Caudate nucleus (tissue), 63 donors: ENCODE measurements at places on chromosomes 7 and 10.

DNA sequence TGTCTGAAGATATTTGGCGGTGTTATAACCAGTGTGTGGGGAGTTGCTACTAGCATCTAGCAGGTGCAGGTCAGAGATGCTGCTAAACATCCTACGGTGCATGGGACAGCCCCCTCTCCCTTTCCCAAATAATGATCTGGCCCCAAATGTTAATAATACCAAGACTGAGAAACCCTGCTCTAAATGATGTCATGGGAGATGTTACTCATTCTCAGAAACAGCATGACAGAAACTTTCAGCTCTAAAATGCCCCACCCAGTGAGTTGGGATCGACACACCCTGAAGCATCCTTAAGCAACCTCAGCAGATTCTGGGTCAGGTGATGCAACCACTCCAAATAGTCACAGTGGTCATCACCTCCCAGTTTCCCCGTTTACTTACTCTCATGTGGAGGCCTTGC lies 108.8 kb upstream of the MPP7 start:
- no peak for DNase-seq

DNA sequence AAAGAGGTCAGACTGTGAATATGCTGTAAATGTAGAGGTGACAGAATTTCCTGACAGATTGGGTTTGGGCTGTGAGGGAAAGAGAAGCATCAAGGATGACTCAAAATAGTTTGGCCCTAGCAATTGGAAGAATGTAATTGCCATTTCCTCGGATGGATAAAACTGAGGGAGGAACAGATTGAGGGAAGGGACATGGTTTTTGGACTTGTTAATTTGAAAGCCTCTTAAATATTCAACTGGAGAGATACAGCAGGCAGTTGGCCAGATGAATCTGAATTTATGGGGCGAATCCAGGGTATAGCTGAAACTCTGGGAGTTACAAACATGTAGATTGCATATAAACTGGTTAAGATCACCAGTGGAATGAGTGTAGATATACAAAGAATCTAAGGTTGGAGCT lies 3.4 kb downstream of the VPS50 start:
- DNase-seq = no peak

GRCh38 chr7:117273814-117274225 lies 49.0 kb downstream of the WNT2 start:
- DNase-seq = no peak

DNA sequence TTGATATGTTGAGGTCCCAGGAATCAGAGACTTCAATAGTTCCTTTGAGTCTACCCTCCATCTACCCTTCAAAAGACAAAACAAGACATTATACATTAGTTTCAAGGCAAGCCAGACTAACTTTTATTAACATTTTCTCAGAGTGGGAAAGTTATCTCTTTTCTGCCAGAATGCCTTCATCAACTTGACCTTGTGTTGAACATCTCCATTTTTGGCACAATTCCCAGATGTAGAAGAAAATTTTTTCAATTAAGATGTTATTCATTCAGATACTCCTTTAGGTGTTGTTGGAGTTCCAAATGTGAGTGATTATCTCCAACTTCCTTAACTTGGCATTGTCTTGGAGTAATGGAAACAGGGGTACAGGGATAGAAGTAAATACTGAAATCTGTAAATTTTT lies 59.1 kb downstream of the NRF1 start:
- DNase-seq = no peak

DNA sequence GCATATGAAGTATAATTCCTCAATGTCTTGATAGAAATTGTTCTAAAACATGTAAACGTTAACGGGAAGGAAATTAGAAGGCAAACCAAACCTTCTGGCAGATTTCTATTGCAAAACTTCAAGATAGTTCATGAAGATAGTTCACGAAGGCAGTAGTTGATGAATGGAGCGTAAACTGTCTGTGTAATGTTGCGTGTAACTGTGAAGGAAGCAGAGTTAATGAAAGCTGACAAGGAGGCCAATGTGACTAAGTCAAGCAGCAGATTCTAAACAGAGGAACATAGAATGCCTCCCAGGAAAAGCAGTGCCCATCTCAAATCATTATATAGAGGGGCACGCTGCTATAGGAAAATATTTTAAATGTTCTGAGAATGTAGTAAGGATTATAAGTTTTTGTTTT lies 659.7 kb upstream of the IGFBP3 start:
- no peak for DNase-seq

DNA sequence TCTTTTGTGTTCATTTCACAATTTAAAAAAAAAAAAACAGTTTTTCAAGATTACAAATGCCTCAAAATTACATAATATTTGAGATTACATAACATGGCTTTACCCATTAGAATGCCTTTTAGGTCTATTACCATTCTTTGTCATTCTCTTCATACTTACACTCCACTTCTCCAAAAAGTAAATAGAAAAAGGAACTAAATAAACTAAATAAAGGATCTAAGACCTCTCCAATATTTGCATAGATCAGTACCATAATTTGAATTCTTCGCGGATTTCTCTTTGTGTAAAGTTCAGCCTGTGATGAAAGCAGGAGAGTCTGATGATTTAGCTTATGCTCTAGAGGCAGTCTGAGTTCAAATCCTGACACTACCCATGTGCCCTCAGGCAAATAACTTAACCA lies 56.4 kb upstream of the C1GALT1 start:
- DNase-seq = no peak

GRCh38 chr10:119406601-119407253 lies 135.8 kb downstream of the RGS10 start:
- DNase-seq = no peak

- DNase-seq = no peak
These were observed 95.7 kb downstream of the POU6F2 start for GRCh38 chr7:39073432-39073831.

DNA sequence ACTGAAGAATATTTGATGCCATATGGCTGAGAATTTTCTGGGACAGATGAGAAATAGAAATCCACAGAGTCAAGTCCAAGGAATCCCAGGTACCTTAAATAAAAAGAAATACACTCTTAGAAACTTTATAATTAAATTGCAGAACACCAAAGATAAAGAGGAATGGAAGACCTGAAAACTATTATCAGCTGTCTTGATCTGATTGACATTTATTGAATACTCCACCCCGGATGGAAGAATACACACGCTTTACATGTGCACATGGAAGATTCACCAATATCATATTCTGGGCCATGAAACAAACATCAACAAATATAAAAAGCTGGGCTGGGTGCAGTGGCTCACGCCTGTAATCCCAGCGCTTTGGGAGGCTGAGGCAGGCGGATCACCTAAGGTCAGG lies 81.6 kb downstream of the EXOC6 start:
- no peak for DNase-seq

- DNase-seq = no peak
These were observed 39.5 kb downstream of the KLF6 start for GRCh38 chr10:3745521-3745920.

DNA sequence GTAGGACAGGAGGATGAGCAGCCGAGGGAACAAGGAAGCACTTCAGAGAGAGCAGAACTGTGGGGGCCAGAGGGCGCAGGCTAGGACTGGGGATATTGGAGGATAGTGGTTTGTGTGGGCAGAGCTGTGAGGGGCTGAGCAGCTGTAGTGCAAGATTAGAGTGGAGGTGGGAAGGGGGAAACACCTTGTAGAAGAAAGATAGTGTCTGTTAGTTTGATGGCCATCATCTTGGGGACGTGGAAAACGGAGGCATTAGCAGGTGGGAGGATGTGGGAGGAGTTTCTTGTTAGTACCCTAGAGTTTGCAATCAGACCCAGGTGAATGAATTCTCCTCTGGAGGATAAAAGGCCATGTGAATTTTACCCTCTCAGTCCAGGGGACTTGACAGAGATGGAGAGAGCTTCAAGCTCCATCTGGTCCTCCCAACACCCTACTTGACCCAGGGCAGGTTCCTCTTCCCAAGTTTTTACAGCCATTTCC lies 34.0 kb downstream of the PRSS2 start:
- DNase-seq = no peak

DNA sequence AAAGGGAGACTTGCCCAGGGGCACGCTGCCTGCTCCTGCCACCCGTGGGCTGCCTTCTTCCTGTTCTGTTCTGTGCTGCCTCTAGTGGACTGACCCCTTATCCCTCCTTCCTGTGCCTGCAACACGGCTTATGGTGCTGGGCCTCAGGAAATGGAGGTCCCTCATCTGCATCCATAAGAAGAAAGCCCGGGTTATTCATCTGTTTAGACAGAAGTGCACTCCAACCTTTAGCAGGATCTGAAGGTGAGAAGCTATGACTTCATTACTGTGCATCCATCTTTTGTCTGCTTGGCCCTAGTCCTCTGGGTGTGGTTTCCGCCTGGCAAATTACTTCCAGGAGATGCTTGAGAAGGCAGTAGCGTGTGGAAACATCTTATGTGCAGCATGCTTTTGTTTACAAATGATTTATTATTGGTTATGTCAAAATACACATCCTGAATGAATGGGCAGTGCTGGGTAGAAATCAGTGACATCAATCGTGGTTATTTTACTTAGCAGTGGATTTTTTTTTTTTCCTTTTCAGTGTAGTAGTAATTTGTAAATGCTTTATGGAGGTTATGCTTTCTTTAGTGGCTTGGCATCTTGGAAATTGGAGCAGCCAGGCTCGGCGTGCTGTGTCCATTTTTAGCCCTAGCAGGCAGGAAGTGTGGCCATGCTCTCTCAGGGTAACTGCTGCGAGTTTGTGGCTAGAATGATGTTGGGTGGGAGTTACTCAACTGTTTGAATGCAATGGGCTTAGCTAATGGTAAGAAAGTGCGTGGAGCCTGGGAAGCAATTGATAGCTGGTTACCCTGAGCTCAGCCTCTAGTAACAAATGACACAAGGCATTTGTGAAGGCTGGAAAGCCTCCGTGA lies 12.7 kb downstream of the PTPRE start:
- DNase-seq = no peak

DNA sequence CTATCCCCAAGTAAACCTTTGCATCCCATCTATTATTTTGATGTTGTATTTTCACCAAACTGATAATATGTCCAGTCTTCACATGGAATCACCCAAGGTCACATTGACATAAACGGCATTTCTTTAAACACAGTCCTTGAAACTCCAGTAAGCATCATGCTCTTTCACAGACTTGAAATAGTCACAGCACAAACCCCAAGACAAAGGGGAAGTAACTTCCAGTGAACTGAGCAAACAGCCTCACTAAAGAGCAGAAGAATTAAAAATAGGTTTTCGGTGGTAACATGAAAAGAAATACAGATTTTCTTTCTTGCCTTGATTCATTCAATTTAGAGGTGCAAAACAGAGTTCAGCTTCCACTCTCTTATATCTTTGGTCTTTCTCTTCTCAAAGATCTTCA lies 253.7 kb downstream of the SFMBT2 start:
- no peak for DNase-seq

GRCh38 chr7:37211097-37211880 lies 237.4 kb downstream of the ELMO1 start:
- no peak for DNase-seq
